NCI-H1417 (cell line): ENCODE measurements at places on chromosomes 16 and 17.

GRCh38 chr16:88681709-88682451 lies 4.4 kb downstream of the SNAI3 start:
- DNase-seq = no peak

- no peak for DNase-seq
These were observed 23.5 kb downstream of the TRIM25 start for GRCh38 chr17:56890390-56890789.

DNA sequence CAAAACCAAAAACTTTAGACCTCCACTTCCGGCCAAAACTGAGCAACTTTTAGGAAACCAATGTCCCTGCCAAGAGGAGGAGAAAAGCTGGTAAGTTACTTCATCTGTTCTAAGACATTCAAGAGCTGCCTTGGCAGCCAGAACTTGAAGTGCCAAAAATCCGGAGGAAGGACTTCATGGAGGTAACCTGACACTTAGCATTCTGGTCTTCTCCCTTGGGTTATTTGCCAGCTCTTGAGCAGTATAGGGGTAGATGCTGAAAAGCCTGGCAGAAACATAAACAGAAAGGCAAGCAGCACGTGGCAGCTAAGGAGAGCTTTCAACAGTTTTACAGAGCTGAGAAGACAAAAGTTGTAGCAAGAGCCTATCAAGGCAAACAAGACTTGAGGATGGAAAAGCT lies 53.2 kb downstream of the CDYL2 start:
- no peak for DNase-seq

- no peak for DNase-seq
These were observed 10.6 kb downstream of the AARSD1 start for GRCh38 chr17:42953669-42954068.

- DNase-seq = no peak
These were observed 197.6 kb downstream of the XYLT1 start for GRCh38 chr16:17273142-17273561.

- no peak for DNase-seq
These were observed 580.4 kb upstream of the HSBP1 start for GRCh38 chr16:83227336-83227735.

- no peak for DNase-seq
These were observed 25.4 kb downstream of the BMERB1 start for GRCh38 chr16:15459791-15460190.

DNA sequence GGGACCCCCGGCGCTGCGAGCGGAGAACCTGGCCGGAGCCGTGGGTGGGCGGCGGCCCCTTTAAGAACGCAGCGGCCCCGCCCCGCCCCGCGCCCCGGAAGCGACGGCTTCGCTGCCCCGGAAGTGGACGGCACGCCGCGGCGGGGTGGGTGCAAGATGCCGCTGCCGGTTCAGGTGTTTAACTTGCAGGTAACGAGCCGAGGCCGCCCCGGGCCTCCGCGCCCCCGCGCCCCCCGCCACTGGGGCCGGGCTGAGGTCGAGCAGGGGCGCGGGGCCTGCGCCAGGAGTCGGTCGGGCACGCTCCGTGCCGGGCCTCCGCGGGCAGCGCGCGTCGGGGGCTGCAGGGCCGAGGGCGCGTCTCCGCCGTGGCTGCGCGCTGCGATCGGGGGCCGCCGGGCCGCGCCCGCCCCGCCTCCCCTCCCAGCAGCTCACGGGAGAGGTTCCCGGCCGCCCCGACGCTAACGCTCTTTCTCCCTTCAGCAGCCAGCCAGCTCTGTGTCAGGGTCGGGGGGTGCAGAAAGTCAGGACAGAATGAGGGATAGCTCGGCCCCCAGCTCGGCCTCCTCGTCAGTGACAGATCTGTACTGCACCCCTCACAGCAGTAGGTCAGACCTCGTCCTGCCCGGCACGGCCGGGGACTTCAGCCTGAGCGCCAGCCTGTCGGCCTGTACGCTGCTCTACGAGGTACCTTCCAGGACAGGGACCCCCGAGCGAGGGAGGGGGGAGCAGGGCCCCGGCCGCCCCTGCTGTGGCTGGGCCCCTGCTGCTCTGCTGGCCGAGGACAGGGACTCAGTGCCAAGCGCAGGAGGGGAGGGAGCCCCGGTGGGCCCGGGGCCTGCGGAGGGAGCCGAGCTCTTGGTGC lies at the start of the genes GPS1 and RFNG:
Gene GPS1 (plus strand): TSS at position 123 of the 862 bp plus-strand sequence. CDS start 34 bp downstream, at position 157.
Gene RFNG (minus strand): TSS at position 36 of the 862 bp plus-strand sequence. CDS start 45 bp downstream, outside the sequence.
- peak; percentile 66 for DNase-seq

DNA sequence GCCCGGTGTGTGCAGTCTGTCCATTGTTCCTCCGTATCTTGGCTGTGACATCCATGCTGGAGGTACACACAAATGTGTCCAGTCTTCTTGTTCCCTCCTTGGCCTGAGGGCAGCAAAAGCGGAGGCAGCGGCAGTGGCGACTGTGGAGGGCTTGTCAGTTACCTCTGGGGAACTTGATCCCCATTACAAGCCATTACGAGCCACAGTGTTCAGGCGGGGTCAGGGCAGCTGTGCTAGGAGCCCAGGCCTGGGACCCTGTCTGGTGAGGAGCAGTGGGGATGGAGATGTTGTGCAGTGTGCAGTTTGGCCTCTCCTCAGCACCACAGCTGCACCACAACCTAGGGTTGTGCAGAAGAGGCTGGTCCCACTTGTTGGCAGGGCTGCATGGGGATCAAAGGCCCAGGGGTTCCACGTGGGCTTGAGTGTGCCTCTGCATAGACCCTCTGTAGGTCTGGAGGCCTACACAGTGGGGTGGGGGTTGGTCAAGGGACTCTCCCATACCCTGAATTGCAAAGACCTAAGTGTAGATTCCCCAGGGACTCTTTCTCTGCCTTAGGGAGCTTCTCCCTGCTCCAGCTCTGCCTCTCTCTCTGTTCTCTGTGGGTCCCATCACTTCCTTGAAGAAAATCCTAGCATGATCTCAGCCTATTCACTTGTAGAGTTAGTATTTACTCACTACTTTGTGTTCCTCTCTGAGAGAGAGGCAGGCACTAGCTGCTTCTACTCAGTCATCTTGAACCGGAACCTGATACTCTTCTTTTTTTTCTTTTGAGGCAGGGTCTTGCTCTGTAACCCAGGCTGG lies 58.8 kb downstream of the SLFN11 start:
- DNase-seq = no peak

DNA sequence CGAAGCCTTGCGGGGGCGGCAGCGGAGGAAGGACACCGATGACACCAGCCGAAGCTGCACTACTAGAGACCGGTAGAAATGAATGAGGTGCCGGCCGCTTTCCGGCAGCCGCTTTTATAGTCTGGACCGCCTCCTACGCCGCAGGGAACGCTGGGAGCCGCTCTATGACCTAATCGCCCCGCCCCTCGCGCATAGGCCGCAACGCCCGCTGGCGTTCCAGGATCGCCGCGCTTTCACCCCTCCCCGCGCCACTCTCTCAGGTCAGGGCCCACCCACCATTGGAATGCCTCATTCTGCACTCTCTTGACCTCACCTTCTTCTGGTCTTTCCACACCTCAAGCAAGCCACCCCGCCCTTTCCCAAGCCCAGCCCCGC lies at the start of gene DDX5:
Gene DDX5 (minus strand): TSS at position 89 of the 375 bp plus-strand sequence. CDS start 170 bp downstream, outside the sequence.
- DNase-seq = peak; percentile 96
